ENCODE measurements at places on chromosomes 13 and 19.

GRCh38 chr19:40510526-40511115 lies 43.8 kb downstream of the SPTBN4 start:
- DNase-seq: no peak

- no peak for DNase-seq
Observed at GRCh38 chr19:32881766-32882165, 12.2 kb upstream of the SLC7A9 start.

- peak; percentile 63 for DNase-seq
Observed at GRCh38 chr19:511101-511851, 4.0 kb downstream of the TPGS1 start.

DNA sequence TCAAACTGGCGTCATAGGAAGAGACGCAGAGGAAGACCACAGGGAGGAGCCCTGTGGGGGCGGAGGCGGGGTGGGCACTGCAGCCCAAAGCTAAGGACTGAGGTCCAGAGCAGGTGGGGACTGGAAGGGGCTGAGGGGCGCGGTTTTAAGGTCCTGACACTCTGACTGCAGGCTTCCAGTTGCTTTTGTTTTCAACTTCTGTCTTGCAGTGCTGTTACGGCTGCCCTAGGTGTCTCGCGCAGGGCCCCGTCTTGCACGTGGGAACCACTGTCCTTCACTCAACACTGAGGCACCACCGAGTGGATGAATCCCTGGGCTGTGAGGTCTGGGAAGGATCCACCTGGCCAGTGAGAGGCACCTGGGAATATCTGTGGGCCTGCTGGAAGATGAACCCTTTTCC lies 76.0 kb downstream of the TEX29 start:
- DNase-seq: no peak

DNA sequence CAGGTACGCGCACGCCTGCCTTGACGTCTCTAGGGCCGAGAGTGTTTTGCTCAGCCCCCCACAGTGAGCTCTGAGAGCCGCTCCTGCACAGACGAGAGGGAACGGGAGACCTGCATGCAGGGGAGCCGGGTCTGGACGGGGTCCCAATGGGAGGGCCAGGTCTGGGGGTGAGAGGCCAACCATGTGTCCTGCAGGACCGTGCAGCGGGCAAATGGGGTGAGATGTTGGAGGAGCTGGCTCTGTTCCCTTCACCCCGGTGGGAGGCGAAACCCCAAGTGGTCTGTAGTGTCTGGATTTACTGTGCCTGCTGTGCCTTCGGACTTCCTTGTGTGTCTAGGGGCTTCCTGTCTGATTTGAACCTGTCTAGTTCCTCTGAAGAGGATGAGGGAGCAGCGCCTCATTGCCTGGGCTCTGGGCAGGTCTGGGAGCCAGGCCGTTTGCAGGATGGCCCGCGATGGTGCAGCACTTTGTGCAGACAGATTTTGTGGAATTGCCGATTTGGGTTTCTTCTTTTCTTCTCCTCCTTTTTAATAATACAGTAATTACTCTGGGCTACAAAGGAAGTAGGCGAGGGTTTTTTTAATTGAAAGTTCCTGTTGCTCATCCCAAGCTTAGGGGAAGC lies 2.1 kb downstream of the CSNK1G2 start:
- no peak for DNase-seq

DNA sequence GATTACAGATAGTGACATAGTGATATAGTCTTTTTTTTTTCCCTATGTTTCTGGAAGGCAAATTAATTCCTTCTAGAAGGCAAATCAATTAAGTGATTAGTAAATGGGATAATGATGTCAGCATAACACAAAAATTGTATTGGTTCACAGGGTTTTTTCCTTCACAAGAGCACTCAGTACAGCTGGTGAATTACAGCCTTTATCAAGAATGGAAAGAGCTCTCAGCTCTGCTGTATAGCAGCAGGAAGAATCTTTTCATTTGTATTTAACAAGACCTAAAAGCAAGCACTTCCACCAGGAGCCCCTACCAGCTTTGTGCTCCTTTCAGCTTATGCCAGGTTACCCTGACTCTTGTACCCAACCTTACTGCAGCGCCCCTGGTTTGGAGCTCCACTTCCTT lies 90.8 kb downstream of the SERP2 start:
- DNase-seq: no peak

- no peak for DNase-seq
Observed at GRCh38 chr19:50969413-50969760, at the start of gene KLK6. Gene KLK6 (minus strand): TSS chr19:50969591. CDS start chr19:50968104, 1,487 bp downstream.

GRCh38 chr13:76826527-76826926 lies 59.7 kb downstream of the KCTD12 start:
- DNase-seq: no peak

DNA sequence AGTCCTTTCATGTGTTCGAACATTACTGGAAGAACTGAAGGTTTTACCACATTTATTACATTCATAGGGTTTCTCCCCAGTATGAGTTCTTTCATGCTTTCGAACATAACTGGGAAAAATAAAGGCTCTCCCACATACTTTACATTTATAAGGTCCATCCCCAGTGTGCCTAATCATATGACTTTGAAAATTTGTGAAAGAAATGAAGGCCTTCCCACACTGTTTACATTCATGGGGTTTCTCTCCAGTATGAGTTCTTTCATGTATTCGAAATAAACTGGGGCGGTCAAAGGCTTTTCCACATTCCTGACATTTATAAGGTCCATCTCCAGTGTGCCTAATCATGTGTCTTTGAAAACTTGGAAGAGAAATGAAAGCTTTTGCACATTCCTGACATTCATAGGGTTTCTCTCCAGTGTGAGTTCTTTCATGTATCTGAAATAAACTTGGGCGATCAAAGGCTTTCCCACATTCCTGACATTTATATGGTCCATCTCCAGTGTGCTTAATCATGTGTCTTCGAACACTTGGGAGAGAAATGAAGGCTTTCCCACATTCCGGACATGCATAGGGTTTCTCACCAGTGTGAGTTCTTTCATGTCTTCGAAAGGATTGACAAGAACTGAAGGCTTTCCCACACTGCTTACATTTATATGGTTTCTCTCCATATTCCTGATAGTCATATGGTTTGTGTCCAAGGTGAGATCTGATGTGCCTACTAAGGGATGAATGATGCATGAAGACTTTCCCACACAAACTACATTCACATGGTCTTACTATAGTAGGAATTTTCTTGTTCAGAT lies 24.0 kb downstream of the ZNF564 start:
- DNase-seq: no peak

All from stimulated activated CD4-positive, alpha-beta T cell treated with anti-CD3 and anti-CD28 coated beads, Interleukin-1b, Interleukin-23, amount 100 ng/mL, for 1 hour (primary cell).